ENCODE measurements at places on chromosomes 3 and 15.

DNA sequence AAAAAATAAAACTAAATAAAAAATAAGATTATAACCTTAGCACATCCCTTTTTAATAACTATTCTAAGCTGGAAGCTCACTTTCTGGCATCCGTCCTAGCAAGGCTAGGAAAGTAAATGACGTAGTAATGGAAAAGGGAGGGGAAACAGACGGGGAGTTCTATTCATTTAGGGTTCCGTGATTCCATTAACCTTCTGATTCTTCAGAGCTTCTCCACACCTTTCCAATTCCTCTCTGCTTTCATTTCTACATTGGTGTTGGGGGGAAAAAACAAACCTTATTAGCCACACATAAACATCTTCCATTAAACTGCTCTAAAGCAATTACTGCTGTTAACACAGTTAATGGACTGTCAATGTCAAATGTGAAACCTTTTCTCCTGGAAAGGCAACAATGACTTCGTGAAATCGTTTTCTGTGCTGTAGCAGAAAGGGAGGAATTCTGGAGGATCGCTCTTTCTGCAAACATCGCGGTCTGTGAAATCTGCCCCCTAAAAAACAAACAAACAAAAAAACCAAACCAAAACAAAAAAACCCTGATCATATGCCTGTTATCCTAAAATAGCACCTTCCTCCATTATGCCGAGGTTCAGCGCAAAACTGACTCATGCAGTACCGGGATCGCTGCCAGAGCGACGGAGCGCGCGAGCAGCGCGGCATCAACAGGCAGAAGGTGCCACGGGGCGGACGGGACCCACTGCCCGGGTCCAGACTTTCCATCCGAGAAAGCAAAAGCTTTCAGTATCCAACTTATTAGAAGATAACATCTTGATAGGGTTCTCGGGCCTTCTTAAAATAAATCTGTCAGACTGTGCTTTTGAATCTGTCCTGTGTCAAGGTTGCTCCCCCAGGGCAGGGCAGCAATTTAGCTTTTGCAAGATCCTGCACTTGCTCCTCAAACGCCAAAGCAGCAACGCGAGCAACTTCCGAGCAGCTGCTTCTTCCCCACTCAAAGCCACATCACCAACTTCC is 156.2 kb downstream of the FGF12 start:
- DNase-seq: no peak

DNA sequence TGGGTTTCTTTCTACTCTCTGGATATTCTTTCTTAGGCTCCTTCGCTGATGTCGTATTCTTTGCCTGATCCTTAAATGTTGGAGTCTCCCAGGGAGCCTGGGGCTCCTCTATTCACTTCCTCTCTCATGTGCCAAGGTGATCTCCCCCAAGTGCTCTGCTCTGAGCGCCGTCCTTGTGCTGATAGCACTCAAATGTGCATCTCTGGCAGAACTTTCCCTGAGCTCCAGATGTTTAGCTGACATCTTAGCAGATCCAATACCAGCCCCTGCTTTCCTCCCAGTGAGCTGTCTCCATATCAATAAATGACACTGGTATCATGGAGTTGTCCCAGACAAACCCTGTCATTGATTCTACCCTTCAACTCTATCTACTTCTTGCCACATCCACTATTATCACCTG is 62.4 kb downstream of the NTRK3 start:
- DNase-seq: no peak

DNA sequence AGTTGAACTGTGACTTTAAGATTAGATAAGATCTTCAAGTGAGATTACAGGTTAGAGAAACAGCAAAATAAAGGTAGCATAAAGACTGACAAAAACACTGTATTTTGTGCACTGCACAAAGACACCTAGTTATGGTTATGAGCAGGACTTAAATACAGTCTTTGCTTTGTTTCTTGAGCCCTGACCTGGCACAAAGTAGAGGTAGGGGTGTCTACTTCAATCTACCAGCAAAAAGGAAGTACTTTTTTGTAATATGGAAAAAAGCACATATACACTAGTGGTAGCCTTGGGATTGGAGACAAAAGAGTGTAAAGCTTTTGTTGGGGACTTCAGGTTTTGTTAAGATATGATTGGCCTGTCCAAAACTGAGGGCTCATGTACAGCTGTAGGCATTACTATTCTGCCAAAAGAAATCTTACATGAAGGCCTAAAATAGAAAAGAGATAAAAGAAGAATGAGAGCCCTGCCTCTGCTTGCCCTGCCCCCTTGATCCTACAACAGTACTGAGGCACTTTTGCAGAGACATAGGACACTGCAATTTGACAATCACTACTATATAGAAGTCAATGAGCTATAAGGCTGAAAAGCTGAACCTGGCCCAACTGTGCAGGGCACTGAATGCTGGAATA is 194.3 kb downstream of the CBLB start:
- DNase-seq: no peak

DNA sequence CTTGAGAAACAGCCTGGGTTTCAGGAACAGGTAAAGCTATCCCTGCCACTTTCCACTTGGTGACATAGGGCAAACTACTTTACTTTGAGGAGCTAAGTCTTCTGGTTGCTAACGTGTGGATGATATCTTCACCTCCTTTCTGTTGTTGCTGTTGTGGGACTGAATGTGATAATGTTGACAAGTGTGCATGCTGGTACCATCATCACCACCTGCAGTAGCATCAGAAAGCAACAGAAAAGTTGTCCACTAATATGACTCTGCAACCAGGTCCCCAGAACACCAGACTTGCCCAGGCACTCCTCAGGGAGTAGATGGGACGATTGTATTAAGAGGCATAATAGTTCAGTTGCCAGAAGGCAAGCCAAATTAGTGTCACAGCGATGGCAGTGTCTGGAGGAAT is 203.2 kb upstream of the MCTP2 start:
- no peak for DNase-seq

DNA sequence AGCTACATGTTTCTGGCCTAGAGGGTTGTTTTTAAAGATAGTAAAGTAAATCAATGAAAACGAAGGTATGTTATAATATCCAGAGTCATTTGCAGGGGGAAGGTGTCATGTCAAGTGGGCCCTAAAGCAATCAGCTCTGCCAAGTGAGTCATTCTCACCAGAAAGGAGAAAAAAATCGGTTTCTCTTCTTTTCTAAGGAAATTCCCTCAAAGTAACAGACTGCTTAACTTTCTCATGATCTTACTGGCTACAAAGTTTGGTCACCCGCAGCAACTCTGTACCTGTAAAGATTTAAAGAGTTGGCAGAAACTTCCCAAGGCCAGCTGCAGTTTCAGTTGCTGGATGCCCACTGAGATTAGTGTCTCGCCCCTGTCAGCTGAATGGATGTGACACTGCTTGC is 5.5 kb upstream of the FSIP1 start:
- DNase-seq: peak; percentile 10
